Ovary (tissue), 10 donors: ENCODE measurements at places on chromosomes 5 and 9.

DNA sequence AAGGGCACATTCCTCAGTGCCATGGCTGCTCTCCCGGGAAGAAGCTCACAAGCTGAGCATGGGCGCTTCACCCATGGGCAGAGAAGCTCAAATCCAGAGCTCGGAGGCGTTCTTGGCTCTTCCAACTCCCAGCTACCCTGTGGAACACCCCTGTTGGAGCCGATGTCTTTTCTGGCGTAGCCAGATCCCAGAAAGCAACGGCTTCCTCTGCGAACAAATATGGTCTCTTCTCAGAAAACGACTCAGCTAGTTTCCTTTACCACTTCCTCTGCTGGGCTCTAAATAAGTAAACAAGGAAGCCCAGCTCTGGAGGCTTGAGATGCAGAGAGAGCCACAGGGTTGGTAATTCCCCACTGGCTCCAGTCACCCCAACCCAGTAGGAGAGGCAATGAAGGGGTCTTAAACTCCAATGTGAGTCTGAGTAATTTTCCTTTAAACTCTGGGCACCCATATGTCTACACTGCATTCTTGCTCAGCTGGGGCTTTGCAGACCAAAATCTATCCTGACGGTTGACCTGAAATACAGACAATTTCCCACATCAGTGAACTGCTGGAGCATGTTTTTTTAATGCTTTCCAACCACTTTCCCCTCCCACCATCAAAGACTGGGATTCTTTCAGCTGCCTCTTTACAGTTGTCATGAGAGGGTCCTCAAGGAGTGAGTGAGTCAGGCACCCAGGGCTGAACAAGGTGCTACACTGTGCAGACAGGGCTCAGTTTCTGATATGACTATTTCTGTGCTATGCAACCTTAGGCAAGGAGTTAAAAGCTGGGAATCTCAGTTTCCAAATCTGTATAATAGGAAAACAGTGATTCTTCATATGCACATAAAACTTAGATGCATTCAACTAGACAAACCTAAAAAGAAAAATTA, at the start of gene LCP2:
TSS of gene LCP2 (minus strand) at position 189 of the 874 bp plus-strand sequence. CDS start at position 23, 166 bp downstream.
- H3K36me3 ChIP-seq = no peaks in the 10 kb centered on the region
- peaks cover 7% of the 10 kb centered on the region for H3K4me1 ChIP-seq
- H3K27ac ChIP-seq = no peak within 1 kb of the TSS
- no peaks in the 10 kb centered on the region for H3K27me3 ChIP-seq

DNA sequence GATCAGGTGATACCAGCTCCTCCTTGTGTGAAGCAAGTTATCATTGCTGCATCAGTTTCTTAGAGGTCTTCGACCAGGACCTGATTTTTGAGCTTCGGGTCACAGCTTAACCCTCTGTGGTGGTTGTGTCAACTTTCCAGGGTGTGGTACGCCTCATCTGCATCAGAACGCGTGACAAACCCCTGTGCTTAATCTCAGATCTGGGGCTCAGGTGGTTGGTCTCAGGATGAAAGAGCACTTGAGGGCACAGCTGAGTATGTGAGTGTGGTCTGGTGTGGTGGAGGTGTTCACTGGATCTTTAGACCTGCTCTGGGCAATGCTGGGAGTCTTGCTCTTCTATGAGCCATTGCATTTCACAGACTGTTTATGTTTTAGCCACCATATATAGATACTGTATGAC, 64.1 kb downstream of the OSTF1 start:
- no peak overlapping the region for H3K4me3 ChIP-seq
- no peak for DNase-seq
- no peaks in the 10 kb centered on the region for H3K36me3 ChIP-seq
- H3K4me1 ChIP-seq = no peaks in the 10 kb centered on the region
- H3K27ac ChIP-seq = no peak overlapping the region
- no peaks in the 10 kb centered on the region for H3K27me3 ChIP-seq

GRCh38 chr5:172224996-172225395, 31.0 kb downstream of the EFCAB9 start:
- H3K27ac ChIP-seq = no peak overlapping the region
- no peaks in the 10 kb centered on the region for H3K27me3 ChIP-seq
- no peak overlapping the region for H3K4me3 ChIP-seq
- no peaks in the 10 kb centered on the region for H3K4me1 ChIP-seq
- no peak for DNase-seq
- H3K36me3 ChIP-seq = no peaks in the 10 kb centered on the region

GRCh38 chr5:1254196-1254595, 29.0 kb downstream of the SLC6A18 start:
- H3K4me1 ChIP-seq = no peaks in the 10 kb centered on the region
- H3K4me3 ChIP-seq = no peak overlapping the region
- no peaks in the 10 kb centered on the region for H3K27me3 ChIP-seq
- no peak for DNase-seq
